ENCODE measurements at places on chromosomes 4 and X.

DNA sequence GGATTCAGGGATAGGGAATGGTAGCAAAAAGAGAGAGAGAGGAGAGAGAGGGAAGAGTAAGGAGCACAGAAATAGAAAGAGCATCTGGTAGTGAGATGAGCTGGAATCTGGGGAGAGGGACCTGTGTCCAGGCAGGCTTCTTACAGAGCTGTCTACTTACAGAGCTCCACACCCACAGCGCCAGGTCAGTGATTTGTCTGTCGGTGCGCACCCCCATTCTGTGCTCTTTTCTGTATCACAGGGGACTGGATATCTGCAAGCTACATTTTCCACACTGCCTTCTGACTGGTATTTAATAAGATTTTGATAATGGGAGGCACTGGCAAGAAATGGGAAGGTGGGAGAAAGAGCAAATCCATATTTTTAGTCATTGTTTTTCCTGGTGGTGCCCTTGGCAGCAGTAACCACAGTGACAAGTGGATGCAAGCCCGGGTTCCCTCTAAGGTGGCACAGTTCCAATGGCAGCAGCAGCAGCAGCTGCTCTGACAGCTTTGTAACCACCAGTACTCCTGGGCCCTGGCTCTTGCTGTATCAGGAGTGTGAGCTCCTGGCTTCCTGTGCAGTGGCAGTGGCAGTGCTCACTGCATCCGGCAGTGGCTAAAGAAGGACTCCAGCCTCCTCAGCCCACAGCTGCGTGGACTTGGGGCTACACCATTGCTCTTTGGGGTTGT is 300.5 kb downstream of the TRIML1 start:
- no peak for DNase-seq

DNA sequence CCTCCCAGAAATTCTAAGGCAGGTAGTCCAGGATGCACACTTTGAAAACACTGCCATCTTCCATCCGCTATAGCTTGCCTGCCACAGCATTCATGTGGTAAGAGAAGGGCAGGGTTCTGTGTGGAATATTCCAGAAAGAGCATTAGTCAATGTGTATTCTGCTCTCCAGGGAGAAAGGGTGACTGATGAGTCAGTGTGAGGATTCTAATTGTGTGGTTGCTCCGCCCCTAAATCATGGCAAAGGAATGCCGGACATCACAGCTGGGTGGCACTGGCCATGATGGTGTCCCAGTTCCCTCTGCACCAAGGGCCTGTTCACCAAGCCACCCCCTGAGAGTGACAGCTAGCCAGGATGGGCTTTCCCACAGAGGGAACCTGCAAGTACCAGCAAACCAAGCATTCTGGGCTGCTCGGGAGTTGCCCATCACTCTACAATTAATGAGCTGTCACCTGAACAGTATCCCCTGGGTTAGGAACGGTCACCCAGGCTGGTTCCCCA is 9.5 kb downstream of the IDS start:
- DNase-seq, result no peak

DNA sequence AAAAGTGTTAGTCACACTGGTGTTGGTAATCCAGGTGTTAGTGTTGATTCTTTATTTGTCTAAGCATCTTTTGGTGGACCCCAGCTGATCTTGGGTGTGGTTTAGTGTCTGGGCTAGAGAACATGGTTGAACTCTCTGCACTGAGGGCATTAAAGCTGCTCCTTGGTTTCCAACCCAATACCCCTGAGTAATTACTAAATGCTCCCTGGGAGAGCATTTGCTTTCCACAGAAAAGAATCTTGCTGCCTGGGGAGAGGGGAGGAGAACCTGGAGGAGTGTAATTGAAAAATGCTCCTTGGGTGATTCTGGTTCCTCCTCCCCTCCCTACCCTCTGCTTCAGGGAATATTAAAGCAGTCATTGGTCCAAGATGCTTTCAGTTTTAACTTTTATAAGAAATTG is 3.1 kb downstream of the GUCY1B1 start:
- no peak for DNase-seq

GRCh38 chr4:76703123-76703490 is 194.8 kb downstream of the SOWAHB start:
- DNase-seq, result no peak

GRCh38 chrX:17798921-17799320 is 61.6 kb downstream of the SCML1 start:
- DNase-seq, result no peak

DNA sequence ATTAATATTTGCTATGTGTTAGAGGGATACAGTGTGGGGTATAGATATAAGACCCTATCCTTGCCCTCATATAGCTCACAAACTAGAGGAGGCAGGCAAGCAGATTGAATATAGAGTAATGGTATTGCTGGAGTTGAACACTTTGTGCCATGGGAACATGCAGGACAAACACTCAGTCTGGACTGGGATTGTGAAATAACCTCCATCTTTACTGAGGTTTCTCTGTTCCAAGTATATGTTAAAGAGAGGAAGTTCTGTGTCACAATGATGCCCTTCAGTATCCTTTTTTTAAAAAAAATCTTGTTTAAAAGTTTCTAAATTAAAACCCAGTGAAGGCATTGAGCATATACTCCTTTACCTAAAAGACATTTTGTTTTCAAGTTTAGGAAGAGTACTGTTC is 8.7 kb downstream of the FABP2 start:
- no peak for DNase-seq

GRCh38 chr4:55237839-55238238 is 108.2 kb upstream of the SRD5A3 start:
- no peak for DNase-seq

- no peak for DNase-seq
Measured at GRCh38 chr4:121666091-121666679, 30.6 kb downstream of the ANXA5 start.

DNA sequence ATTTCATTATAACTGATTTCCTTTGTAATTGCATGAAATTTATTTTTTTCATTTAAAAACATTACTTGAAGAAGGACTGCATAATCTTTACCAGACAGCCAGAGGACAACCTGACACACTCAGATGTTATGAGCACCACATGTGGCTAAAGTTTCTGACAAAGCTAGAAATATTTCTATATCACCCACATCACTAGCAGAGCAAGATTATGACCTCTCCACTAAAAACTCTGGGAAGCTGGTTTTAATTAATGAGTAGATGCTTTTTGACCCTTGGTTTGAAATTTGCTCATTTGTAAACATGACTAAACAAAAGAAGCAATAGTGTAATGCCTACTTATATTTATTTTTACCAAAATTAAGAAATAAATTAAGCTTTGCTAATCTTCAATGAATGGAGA is 661.5 kb upstream of the EPHA5 start:
- DNase-seq, result no peak

DNA sequence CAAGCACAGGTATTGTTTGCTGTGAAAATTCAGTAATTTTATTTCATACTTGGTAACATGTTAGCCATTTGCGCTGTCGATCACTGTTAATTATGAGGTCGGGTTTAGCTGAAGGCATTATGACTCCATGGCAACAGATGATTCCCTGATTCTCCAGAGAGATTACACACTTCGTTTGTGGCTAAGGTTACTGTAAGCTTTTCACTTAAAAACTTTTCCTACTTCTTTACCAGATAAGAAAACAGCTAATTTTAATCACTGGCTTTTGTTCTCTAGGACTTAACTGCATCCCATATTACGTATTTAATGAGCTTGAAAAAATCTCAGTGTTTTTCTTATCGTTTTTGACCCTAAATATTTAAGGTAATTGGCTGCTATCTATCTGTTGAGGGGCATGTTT is 2.1 kb downstream of the GSTCD start:
- no peak for DNase-seq

GRCh38 chr4:8340781-8341241 is 71.3 kb downstream of the HTRA3 start:
- no peak for DNase-seq

- no peak for DNase-seq
Measured at GRCh38 chr4:81786063-81786763, 314.5 kb upstream of the RASGEF1B start.

DNA sequence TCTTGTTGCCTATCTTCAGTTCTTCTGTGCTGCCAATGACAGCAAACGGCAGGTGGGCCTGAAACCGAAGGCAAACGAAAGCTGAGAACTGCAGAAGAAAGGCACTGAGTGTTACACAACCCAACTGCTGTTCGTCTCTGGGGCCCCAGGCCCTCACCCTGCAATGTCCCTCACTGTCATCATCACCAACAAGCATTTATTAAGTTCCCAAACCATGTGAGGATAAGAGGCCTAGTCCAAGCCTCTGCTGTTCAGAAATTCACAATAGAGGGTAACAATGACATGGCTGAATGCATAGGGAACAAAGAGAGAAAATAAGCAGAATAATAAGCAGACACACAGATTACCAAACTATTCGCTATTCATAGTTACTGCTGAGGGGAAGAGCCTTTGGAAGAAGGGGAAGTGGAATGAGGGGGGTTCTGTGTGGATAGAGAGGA is 34.5 kb upstream of the NKRF start:
- DNase-seq, result no peak

DNA sequence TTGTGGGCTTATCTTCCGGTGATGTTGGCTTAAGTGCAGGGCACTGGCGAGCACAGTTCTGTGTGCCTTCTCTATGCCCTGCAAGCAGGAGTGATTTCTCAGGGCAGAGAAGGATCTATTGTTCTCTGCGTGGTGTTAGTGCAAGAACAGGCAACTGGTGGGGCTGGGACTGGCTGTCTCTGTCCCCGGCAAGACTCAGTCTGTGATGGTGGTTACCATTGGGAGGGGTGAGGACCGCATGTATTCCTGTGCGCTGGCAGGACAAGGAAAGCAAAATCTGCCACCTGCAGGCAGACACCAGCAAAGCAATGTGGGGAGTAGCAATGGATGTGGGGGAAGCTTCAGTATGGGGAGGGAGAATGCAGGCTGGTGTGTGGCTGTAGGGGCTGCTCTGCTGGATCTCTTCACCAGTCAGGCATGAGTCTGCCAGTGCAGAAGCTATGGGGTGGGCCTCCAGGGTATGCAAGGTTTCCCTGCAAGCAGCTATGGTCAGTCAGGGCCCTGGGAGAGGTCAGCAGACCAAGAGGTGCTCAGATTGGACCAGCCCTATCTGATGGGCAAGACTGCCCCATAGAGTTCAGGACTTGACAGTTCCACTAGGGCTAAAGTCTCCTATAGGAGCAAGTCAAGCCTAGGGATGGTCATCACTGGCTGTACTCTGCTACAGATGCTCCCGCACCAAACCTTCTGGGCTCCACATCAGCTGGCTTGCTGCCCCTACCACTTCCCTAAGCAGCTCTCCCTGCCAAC is 16.8 kb downstream of the PF4 start:
- DNase-seq, result no peak

GRCh38 chr4:23942471-23942870 is 52.6 kb upstream of the PPARGC1A start:
- no peak for DNase-seq

DNA sequence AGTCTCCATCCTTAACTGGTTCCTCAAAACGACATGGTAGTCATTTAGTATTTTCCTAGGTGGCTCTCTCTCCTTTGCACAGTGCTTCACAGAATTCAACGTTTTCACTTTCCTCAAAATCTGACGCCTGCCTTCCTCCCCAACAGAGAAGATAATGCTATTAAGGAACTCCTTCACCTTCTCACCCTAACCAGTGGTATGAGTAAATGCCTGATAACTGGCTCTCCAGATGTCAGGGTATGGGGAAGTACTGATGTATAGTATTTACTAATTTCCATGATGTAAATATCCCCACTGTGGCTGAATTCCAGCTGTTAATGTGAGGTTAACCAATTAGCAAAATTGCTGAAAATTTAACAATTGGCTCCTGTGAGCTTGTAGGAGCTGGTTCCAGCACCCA is 28.8 kb upstream of the NSUN7 start:
- no peak for DNase-seq

DNA sequence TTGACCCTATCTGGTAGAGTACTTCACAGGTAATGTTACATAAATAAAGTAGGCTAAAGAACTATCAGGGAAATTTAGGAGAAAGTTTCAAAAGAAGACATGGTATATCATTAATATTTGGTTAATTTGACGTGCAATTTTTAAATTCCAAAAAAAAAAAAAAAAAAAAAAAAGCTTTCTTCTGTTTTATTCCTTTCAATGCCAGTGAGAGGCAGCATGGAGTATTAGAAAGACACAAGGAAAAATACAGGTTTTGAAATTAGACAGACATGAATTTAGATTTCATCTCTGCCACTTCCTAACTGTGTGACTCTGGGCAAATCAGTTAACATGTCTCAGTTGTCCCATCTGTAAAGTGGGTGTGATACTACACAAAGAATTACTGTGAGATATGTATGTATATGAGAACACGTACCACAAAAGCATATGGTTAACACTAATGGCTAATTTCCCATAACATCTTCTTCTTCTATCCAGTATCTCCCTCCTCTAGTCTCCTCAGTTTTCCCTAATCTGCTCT is 132.5 kb downstream of the GPC3 start:
- DNase-seq, result no peak

GRCh38 chr4:146458594-146458993 is 63.1 kb downstream of the SLC10A7 start:
- DNase-seq, result no peak

GRCh38 chrX:82676386-82676785 is 831.7 kb upstream of the POU3F4 start:
- DNase-seq, result no peak

- DNase-seq, result no peak
Measured at GRCh38 chrX:13721371-13721770, 13.0 kb downstream of the TRAPPC2 start.

GRCh38 chr4:60389633-60390032 is 810.5 kb upstream of the ADGRL3 start:
- DNase-seq, result no peak

GRCh38 chrX:155052738-155053498 is 18.0 kb downstream of the CMC4 start:
- DNase-seq, result no peak

DNA sequence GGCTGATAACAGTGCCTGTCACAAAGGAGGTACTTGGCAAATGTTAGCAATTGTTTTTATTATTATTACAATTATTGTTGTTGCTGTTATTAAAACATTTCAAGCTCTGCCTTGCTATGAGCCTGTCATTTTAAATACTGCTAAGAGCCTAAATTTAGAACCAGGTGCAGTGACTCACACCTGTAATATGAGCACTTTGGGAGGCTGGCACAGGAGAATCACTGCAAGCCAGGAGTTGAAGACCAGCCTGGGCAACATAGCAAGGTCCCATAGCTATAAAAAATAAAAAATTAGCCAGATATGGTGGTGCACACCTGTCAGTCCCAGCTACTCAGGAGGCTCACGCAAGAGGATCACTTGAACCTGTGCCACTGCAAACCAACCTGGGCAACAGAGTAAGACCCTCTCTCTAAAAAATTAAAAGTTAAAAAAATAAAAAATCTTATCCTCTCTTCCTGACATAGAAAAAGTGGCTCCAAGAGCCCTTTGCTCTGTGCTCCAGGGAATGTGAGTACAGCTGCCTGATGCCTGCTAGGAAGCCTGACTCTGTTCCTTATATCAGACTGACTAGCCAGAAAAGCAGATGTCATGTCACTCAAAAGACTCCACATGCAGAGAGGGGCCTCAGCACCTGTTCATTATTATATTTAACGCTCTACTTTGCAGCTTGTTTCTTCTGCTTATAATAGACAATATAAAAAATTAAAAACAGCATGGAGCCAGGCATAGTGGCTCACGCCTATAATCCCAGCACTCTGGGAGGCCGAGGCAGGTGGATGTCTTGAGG is 234.0 kb downstream of the OPHN1 start:
- no peak for DNase-seq
